ENCODE measurements at places on chromosomes 13 and 19.

GRCh38 chr19:55640577-55641425 is at the start of gene ZNF580:
TSS of gene ZNF580 (plus strand) at chr19:55641002. CDS start at chr19:55642509, 1,507 bp downstream.
- peak; percentile 79 for DNase-seq

GRCh38 chr13:73364736-73365135 is 305.9 kb downstream of the KLF5 start:
- DNase-seq = no peak

DNA sequence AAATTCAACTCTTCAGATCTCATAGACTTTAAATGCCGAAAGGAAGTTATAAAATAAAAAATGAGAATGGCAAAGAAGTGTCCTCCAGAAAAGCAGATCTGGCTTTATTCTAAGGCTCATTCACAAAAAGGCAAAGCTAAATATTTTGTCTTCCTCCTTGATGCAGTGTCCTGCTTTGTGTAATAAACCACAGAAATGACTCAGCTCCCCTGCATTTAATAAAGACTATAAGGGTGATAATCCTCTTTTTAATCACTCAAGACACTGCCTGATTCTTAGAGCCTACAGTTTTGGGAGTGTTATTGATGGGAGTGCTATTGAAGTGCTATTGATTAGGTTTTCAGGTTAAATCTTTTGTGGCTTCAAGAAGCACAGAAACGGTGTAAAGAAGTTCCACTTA is 482.0 kb downstream of the PCDH20 start:
- DNase-seq = no peak

DNA sequence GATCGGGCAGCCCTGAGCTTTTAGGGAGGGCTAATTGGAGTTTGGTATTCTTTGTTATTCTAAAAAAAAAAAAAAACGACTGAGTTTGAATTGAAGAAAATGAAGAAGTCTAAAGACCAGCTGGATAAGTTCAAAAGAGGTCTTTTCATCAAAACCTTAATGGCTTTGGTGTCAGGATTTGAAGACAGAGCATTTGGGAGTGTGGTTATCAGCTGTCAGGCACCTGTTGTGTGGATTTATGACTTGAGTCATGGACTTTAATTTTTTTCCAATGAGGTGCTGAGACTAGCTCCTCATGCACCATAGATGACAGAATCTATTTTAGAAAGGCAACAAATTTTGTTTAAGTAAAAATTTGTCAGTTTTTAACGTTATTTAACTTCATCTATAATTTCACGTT is 72.5 kb downstream of the FREM2 start:
- DNase-seq = no peak

DNA sequence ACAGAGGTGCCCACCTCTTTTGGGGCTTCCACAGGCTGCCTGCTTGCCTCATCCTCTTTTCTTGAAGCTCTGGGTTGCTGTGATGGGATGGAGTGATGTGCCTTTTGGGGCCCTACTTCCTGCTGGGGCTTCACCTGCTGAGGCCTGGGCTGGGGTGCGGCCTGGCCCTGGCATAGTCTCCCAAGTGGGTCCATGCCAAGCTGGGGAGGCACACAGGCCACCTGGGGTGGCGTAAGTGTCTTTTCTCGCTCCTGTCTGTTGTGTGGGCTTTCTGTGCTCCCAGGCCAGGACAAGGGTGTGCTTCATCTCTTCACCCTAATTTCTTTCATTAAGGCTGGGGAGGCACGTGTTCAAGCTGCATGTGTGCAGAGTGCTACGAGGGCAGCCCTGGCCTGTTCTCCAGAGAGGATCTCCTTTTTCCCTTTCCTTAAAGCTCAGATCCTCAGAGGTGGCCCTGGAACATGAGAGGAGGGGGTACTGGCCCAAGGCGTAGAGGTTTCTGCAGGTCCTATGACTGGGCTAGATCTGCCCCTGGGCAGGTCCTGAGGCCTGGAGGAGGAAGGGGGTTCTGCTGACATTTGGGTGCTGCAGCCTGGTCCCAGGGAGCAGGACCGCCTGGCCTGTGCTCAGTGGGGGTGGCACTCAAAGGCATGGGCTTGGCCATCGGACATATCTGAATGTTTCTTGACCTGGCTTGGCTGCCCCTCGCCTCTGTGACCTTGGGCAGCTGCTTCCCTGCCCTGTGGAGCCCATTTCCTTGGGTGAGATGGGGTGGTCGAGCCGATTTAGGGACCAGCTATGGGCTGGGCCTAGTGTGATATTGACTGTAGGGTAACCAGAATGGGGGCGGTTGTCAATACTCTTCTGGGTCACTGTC is 23.7 kb upstream of the RNF17 start:
- DNase-seq = no peak

- no peak for DNase-seq
Observed at GRCh38 chr13:107203146-107203847, 635.4 kb upstream of the ARGLU1 start.

- no peak for DNase-seq
Observed at GRCh38 chr13:29547153-29547552, 48.3 kb downstream of the SLC7A1 start.

- DNase-seq = no peak
Observed at GRCh38 chr19:43777163-43777695, 3.5 kb downstream of the KCNN4 start.

DNA sequence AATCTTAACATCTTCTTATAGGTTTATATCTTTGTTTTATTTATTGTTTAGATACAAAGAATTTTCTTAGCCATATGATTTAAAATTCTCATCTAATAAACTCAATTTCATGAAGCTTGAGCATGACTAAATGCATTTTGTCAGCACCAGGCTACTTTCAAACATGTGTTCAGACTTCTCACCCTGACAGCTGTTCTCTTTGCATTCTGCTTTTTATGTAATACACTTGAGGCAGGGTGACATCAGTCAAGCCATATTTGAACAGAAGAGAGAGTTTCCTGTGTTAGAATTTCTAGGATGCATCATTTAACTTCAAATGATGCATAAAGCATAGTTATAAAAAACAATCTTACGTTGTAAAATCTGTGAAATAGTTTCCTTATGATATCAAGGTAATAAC is 1295.1 kb upstream of the PCDH20 start:
- peak; percentile 19 for DNase-seq

GRCh38 chr13:74868049-74868448 is 613.9 kb downstream of the TBC1D4 start:
- DNase-seq = no peak

DNA sequence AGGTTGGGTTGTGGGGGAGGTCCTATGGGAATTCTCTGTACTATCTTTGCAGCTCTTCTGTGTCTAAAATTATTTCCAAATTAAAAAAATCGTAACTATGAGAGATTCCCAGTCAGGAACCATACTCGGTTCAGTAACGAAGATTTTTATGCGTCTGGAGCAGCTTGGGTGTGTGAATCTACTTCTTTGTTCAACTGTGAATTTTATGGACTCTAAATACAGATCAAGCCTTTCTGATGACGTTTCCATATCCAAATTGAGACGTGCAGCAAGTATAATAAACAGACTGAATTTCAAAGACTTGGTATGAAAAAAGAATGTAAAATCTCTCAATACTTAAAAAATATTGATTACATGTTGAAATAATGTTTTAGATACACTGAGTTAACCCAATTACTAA is 30.9 kb downstream of the MLLT1 start:
- DNase-seq = no peak

DNA sequence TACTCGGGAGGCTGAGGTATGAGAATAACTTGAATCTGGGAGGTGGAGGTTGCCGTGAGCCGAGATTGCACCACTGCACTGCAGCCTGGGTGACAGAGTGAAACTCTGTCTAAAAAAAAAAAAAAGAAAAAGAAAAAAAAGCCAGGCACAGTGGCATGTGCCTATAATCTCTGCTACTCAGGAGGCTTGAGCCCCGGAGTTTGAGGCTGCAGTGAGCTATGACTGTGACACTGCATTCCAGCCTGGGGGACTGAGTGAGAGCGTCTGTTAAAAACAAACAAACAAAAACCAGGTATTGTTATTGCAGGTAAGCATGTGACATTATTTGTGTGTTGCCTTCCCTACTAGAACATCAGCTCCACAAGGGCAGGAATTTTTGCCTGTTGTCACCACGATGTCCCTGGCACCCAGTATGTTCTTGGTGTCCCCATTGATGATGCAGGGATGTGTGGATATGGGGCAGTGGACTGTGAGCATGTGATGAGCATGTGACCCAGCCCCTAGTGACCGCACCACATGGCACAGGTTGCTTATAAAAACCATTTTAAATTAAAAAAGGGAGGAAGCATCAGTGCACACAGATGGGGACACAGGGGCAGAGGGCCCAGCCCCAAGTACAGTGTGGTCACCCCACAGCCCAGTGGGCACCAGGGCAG is 1.6 kb upstream of the KANK2 start:
- no peak for DNase-seq

All from retina (tissue), 1 donor.